ENCODE measurements at places on chromosomes 2 and 18.
A peak's percentile ranks its signal among the peaks of the same experiment; 100 is the strongest.

GRCh38 chr18:57480733-57481132 lies 45.6 kb downstream of the ONECUT2 start:
- no peak for DNase-seq

GRCh38 chr18:70354080-70354479 lies 65.2 kb downstream of the SOCS6 start:
- DNase-seq, result no peak

DNA sequence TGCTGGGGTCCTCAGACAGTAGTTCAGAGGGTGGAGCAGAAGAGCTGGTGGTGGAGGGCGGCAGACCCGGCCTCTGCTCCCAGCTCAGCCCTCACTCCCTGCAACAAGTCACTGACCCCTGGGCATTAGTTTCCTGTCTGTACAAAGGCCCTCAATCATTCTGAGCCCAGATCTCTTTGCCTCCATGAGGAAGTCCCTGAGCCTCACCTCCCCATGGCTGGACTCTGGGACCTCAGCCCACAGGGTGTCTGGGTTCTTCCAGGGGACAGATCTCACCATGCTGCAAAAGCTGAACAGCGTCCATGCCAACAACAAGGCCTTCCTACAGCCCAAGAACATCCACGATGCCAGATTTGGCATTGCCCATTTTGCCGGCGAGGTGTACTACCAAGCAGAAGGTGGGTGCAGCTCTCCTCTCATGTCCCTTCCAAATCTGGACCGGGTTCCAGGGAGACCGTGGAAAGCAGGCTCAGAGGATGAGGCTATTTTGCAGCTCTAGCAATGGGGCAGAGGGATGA lies 49.1 kb downstream of the MYO7B start:
- no peak for DNase-seq

DNA sequence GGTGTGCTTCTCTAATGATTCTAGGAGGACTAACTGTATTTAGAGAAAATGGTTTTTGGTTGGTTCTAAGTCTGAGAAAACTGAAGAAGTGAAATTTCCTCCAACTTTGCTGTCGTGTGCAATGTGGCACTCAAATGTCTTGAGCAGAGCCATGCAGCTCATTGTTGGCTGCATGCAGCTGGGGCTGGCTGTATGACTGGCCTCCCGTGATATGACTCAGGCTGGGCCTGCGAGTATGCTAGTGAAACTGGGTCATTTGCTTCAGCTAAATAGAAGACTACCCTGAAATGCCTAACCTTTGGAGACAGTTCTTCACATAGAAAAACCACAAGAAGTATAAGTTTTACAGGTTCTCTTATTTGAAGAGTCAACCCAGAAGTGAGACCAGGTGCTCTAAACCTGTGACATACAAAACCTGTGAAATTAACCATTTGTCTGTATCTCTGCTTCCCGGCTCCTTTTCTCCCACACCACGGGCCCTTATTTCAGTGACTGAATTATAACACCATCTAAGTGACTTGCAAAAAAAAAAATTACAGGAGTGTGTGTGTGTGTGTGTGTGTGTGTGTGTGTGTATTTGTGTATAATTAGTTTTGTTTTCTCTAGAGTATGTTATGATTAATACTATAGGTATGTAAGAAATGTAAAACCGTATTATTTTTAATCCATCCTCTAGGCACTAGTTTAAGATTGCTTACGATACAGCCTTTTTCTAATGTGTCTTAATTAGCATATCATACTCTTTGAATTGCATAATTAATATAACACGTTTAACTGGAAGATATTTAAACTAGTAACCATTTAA lies 15.9 kb downstream of the POLI start:
- peak; percentile 90 for DNase-seq

- DNase-seq, result no peak
Measured at GRCh38 chr2:150971910-150972309, 289.8 kb downstream of the RBM43 start.

DNA sequence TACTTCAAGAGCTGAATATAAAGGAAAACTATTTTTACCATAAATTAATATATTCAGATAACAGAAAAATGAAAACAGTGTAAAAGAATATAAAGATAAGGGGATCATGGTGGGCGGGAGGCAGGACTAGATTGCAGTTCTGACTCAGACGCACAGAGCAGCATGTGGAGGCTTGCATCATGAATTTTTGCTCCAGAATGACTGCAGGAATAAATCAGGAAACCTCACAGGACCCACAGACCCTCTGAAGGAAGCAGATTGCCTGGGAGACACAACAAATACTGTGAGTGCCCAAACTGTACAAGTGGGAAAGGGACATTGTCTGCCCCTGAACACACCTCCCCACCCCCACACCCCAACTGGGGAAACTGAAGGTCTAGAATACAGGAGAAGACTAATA lies 19.2 kb upstream of the SIGLEC15 start:
- DNase-seq, result no peak

- no peak for DNase-seq
Measured at GRCh38 chr2:128494640-128495321, 176.1 kb upstream of the HS6ST1 start.

DNA sequence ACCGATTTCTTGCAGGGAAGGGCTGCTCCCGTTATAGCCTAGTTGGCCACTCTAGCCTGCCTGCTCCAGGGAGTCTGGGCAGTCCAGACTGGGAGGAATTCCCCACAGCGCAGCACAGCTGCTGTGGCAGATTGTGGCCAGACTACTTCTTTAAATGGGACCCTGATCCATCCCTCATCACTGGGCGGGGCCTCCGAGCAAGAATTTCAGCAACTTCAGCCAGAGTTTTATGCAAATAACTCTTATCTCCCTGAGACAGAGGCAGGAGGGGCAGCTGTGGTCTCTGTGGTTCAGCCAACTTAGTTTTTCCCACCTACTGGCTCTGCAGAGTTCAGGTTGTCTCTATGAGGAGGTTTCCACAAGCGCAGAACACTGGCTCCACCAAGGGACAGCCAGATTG lies 1583.2 kb downstream of the SUCLG1 start:
- no peak for DNase-seq

GRCh38 chr2:9807056-9807455 lies 36.2 kb upstream of the TAF1B start:
- DNase-seq, result no peak

- no peak for DNase-seq
Measured at GRCh38 chr18:74669136-74669798, 71.6 kb downstream of the ZNF407 start.
